Type B pancreatic cell (in vitro differentiated cells): ENCODE measurements at places on chromosomes 12 and 14. TPM values are rescaled to one million over a fixed set of nuclear protein-coding genes. Genes with fewer than 3 reads are reported as not detected.

GRCh38 chr12:13099066-13099843, 4.2 kb downstream of the GSG1 start:
- no peak for DNase-seq

Gene CDKN1B
- 49.6 and 85.5 TPM in 2 replicates for total RNA-seq

DNA sequence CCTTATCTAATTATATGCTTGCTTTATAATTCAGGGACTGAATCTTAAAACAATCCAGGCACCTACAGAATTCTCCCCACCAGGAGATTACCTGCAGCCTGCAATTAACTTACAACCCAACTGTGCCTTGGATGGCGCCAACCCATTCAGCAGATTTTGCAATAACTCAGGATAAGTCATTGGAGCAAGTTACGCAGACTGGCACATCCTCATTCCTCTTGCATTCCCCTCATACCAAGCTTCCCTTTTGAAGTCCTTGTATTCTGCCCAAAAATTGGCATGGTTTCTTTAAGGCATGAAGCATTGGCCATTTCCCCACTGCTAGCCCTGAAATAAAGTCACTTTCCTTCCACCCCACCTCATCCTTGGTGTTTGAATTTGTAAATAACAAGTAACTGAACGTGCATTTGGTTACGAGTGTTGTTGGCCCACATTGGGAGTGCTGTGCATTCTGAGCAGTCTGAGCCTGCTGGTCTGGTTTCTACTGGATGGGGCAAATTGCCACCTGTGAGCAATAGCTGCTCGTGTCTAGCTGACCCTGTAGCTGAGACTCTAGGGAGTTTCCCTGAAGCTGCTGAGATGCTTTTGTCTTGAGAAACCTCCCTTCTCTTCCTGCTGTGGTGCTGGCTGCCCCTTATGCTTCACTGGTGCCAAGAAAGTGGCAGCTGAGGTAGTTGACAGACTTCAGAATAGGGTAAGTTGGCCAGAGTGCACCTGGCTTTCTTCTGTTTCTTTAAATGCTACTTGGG, 99.2 kb upstream of the SCAF11 start:
- DNase-seq, result no peak

GRCh38 chr14:23653051-23653450, 16.9 kb downstream of the DHRS2 start:
- DNase-seq, result no peak

DNA sequence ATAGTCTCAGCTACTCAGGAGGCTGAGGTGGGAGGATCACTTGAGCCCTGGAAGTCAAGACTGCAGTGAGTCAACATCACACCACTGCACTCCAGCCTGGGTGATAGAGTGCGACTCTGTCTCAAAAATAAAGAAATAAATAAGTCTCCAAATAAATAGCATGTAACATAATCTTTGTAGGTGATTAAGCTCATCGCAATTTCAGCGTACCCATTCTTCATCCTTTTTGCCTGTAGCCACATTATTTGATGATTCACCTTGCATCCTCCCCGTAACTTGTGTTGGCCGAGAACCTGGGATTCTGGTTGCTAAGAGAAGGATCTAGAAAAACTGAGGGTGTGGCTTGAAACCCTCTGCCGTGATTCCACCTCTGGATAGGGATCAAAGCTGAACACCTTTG, 115.1 kb downstream of the GALC start:
- DNase-seq, result no peak

Gene C3AR1
- not detected in 2 replicates for total RNA-seq

Gene ADAM21
- total RNA-seq, result 0.10 TPM in 1 of 2 replicates, not detected in the other
